ENCODE measurements at places on chromosomes 3 and 15. TPM values are rescaled to one million over a fixed set of nuclear protein-coding genes. Genes with fewer than 3 reads are reported as not detected.
A peak's percentile ranks its signal among the peaks of the same experiment; 100 is the strongest.

The SCAMP5 gene
- total RNA-seq = 3.2 TPM

The INSYN1 gene
- total RNA-seq = 7.7 TPM

The SAMMSON gene
- total RNA-seq = 0.69 TPM

The FAM174B gene
- total RNA-seq = 16.2 TPM

- DNase-seq = peak; percentile 45
Measured at GRCh38 chr3:50572158-50572557, 2.8 kb downstream of the HEMK1 start.

- DNase-seq = no peak
Measured at GRCh38 chr3:49388289-49388820, 23.4 kb downstream of the RHOA start.

GRCh38 chr3:151282921-151283320 is 4.6 kb upstream of the P2RY14 start:
- DNase-seq = peak; percentile 57

DNA sequence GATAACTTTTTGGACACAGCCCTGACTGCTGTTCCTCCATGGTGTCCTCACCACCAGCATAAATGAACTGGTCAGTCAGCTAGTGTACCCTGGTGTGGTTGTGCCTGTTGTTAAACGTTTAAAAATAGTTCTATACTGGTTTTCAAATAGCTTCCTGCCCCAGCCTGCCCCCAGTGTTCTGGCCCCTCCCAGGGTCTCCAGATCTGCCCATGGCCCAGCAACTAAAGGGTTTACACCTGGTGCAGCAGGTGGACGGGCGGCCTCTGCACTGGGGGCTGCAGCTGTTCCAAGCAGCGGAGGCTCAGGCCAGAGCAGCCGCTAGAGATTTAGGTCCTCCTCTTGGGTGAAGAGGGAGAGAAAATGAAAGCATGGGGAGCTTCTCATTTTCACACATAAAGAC is 6.1 kb upstream of the NR2E3 start:
- no peak for DNase-seq

DNA sequence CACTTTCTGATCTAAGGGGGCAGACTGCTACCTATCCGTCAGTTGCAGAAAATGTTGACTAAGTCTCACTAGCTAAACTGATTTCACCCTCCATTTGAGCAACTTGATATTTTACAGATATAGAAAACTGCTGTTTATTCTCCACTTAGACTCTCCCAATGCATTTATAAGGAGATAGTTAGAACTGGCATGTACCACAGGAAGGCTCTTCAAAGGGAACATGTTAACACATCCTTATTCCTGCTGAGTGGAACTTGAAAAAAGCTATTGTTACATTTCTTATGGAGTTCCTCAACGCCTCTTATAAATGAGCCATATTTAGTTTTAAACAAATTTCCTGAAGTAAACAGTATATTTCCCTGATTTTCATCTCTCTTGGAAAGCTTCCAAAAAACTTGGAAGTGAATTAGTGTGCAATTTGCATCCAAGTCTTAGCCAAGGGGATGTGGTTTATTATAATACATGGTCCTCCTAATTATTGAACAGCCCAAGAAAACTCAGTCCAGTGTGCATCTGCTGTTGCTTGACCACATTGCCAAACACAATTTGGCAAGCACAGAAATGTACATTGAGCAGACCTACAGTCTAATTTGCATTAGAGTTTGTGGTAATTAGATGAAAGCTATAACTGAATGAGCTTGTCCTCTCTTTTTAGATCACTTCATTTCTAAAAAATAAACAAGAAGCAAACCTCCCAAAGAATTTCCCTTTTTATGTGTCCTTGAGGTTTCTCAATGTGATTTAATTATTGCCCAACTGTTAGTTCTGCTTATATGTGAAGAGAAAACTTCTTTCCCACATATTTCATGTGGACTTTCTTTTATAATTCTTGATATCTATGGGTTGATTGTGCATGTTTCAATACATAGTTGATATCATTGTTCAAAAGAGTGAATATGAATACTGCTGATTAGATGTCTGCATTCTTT is 72.6 kb upstream of the DPH6 start:
- no peak for DNase-seq
